ENCODE measurements at places on chromosomes 3 and 15. TPM values are rescaled to one million over a fixed set of nuclear protein-coding genes. Genes with fewer than 3 reads are reported as not detected.

The ZKSCAN7 gene
- total RNA-seq, result 8.6 TPM

The ZMYND10 gene
- 0.88 TPM for total RNA-seq

The SMCO1 gene
- total RNA-seq, result not detected

The C3orf49 gene
- not detected for total RNA-seq

The THPO gene
- not detected for total RNA-seq

The SLITRK3 gene
- not detected for total RNA-seq

The GAP43 gene
- 0.89 TPM for total RNA-seq

Data from smooth muscle cell of the umbilical artery (primary cell).